Motor neuron (in vitro differentiated cells): ENCODE measurements at places on chromosomes 7 and 10.

DNA sequence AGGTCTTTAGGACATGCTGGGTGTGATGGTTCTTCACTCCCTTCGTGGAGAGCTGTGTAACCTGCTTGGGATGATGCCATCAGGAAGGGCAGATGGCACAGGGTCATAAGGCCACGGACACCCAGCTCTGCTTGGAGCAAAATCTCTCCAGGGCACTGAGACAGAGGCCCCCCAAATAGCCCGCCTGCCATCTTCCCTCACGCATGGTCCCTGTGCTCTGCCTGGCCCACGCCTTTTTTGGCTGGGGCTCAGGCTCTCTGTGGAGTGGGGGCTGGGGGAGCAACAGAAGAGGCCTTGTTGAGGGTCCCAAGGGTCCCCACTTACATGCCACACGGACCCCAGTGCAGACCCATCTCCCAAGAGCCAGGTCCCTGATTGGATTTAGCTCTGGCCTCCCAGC is 93.3 kb upstream of the RET start:
- ATAC-seq = no peak

DNA sequence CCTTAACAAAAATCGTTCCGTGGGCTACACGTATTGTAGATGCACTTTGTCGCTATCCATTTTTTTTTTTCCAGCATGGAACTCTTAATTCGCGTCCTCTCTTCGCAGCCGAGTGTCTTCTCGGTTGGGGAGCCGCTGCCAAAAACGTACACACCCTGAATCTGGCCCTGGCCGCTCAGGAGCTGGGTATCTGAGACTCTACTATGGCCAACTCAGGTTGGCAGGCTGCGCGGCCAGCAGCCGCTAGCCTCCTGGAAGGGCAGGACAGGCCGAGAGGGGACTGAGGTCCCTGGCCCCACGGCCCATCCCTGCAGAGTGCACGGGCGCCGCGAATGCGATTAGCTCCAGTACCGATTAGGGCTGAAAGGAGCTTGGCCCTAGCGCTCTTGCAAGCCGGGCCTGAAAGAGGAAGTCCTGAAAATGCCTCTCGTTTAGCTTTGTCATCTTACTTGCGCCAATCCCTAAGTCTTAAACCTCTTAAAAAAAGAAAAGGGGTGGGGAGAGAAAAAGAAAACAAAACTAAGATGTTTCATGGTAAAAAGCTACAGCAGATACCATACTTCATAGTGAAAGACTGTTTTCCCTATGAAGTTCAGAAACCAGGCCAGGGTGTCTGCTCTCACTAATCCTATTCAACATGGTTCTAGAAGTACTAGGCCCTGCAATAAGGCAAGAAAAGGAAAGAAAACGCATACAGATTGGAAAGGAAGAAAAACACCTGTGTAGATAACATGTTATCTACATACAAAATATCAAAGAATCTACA is 113.2 kb upstream of the RHEB start:
- ATAC-seq = no peak

DNA sequence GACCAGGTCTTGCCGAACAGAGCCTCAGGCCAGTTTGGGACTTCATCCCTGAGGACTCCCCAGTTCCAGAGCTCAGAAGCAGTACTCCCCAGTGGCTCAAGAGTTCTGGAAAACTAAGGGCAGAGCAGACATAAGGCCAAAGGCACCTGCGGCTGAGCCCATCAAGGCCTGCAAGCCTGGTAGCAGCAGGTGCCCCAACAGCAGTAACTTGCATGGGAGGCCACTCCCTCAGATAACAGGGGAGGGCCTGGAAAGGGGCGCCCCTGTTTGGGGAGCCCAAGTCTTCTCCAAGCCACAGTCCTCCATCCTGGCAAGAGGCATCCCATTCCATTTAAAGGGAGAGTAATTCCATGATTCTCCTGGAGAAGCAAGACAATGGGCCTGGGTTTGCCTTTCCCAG is 13.0 kb downstream of the POLL start:
- ATAC-seq = no peak

- no peak for ATAC-seq
Measured at GRCh38 chr10:24983946-24984345, 31.5 kb upstream of the PRTFDC1 start.

GRCh38 chr7:107039199-107039900 is 5.2 kb upstream of the PRKAR2B start:
- no peak for ATAC-seq

- no peak for ATAC-seq
Measured at GRCh38 chr7:150631866-150632864, at the start of gene GIMAP6. Gene GIMAP6, minus strand, starts transcription at chr7:150632385. Its CDS starts 2,243 bp downstream, at chr7:150630142.

- no peak for ATAC-seq
Measured at GRCh38 chr10:14602807-14603533, 171.7 kb downstream of the FAM107B start.

DNA sequence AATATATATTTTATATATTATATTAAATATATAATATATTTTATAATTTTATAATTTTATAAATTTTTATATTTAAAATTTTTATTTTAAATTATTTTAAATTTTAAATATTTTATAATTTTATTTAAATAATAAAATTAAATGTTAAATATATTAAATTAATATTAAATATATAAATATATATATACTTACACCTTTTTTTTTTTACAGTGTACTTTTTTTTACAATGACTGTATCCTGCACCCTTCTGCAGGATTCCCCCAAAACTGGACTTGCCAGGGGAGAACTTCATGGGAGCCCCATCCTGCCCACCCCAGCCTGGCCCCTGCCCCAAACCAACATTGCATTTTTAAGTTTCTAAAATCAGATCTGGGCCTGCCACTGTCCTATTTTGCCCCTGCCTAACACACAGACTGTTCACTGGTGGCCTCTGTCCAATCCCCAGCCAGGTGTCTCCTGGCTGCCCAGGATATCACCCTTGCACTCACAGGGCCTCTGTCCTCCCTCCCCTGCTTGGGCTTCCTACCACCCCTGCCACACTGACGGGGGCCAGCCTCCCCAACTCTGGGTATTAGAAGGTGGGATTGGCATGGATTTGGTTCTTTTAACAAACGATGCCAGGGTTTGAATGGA is 138.0 kb downstream of the ADCY1 start:
- ATAC-seq = no peak

DNA sequence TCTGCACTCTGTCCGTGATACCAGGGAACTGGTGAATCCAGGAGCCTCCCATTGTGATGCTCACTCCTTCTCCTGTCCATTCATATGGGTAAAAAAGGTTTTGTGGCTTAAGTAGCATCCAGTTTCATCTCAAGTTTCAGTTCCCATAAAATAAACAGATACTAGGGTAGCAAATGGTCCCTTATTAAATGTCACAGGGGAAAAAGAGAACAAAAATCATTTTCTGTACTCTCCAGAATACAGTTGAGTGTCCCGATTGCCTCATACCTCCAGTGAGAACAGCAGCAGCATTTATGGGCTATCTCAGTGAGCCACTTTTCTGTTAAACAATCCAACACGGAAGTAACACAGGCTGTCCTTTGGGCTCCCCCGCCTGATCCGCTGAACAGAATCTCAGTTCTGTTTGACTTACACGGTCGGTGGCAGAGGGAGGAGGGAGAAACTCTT is 179.6 kb downstream of the CELF2 start:
- ATAC-seq = peak; percentile 59

- ATAC-seq = no peak
Measured at GRCh38 chr10:68957654-68958053, 1.7 kb downstream of the DDX21 start.

GRCh38 chr7:20385126-20385525 is 54.4 kb downstream of the ITGB8 start:
- ATAC-seq = no peak

GRCh38 chr10:132960071-132960472 is 17.7 kb upstream of the CFAP46 start:
- no peak for ATAC-seq

DNA sequence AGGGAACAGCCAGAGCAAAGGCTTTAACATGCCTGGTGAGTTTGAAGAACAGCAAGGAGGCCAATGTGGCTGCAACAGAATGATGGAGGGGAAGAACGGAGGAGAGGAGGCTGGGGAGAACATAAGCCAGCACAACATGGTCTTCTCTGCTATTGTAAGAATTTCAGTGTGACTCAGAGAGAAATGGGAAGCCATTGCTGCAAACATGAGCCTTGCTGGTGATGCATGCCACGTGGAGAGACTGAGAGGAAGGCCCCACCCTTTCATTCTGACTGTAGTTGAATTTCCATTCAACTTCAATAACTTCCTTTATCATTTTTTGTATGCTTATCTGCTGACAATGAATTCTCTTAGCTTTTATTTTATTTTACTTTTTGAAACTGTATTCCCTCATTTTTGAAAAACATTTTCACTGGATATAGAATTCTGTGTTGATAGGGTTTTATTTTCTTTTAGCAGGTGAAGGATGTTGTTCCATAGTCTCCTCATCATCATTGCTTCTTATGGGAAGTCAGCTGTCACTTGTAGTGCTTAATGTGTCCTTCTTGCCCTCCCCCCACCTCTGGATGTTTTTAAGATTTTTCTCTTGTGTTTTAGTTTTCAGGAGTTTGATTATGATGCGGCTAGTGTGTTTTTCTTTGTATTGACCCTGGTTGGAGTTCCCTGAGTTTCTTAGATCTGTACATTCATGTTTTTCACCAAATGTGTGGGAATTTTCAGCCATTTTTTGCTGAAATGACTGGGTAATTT is 46.4 kb upstream of the LEP start:
- no peak for ATAC-seq
